Activated CD4-positive, CD25-positive, alpha-beta regulatory T cell treated with anti-CD3 and anti-CD28 coated beads, Interleukin-2, amount 50 U/mL, for 16 hours (primary cell): ENCODE measurements at places on chromosomes 6 and 20.

DNA sequence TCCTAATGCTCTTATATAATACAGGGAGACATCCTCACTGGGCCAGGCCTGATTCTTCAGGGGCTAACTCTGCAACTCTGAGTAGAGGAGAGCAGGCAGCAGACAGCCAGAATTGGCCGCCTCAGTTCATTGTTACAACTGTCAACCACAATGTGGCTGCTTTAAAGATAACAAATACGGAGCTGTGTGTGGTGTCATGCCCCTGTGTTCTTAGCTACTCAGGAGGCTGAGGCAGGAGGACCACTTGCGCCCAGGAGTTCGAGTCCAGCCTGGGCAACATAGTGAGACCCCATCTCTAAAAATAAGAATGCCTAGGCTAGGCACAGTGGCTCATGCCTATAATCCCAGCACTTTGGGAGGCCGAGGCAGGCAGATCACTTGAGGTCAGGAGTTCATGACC, 34.3 kb downstream of the CEP250 start:
- DNase-seq, result no peak

DNA sequence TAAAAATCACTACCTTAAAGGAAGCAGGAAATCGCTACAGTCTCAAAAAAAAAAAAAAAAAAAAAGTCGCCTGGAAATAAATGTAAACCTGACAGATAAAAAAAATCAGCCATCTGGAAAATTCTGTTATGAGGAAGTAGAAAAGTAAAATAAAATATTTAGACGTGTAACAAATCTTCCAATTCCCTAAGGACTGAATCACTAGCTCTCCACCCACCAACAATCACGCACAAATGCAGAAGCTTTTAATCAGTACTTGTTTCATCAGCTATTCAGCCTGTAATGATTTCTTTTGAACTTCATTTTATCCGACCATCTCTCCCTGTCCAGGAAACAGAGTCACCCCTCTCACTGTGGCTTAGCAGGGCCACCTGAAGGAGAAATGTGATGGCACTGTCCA, 59.0 kb downstream of the SLC23A2 start:
- DNase-seq, result no peak

- no peak for DNase-seq
These were observed 73.0 kb upstream of the OPRM1 start for GRCh38 chr6:153966001-153966400.

GRCh38 chr6:46972531-46972930, 50.8 kb upstream of the ADGRF5 start:
- no peak for DNase-seq

GRCh38 chr6:166752097-166752496, 125.0 kb upstream of the RPS6KA2 start:
- DNase-seq, result no peak

- no peak for DNase-seq
These were observed 24.2 kb downstream of the TFAP2A start for GRCh38 chr6:10390495-10391298.

- no peak for DNase-seq
These were observed 87.8 kb downstream of the L3MBTL3 start for GRCh38 chr6:130105996-130106704.

GRCh38 chr6:158717341-158718330, 67.8 kb downstream of the SYTL3 start:
- DNase-seq, result no peak

DNA sequence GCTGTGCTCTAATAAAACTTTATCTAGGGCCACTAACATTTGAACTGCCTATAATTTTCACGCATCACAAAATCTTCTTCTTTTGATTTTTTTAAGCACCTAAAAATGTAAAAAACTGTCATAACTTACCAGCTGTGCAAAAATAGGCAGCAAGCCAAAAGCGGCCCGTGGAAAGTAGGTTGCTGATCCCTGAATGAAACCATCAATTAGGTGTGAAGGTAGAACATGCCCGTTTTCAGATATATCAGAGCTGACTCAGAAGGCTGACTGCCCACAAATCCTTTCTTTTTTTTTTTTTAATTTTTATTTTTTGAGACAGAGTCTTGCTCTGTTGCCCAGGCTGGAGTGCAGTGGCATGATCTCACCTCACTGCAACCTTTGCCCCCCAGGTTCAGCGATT, 4.9 kb upstream of the IPCEF1 start:
- DNase-seq, result no peak

- DNase-seq, result no peak
These were observed 57.4 kb downstream of the GJA10 start for GRCh38 chr6:89951574-89952104.

- no peak for DNase-seq
These were observed 46.2 kb upstream of the SDHAF4 start for GRCh38 chr6:70520575-70520974.

GRCh38 chr6:170259278-170259677, 31.6 kb downstream of the DLL1 start:
- no peak for DNase-seq

DNA sequence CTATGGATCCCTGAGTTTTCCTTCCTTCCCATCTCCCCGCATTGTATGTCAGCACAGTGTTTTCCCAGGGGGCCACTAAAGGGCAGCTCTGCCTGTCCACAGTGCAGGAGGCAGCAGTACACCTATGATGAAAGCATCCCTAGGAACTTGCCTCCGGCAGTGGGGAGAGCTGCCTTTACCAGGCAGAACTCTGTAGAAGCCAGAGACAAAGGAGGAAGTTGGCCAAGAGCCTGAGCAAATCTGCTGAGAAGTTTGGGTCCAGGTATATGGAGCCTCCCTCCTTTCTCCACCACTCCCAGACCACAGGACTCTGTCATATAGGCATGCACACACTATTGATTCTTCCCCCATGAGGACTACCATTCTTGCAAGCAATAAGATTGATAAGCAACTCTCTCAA, 282.7 kb downstream of the TBC1D7 start:
- DNase-seq, result no peak

DNA sequence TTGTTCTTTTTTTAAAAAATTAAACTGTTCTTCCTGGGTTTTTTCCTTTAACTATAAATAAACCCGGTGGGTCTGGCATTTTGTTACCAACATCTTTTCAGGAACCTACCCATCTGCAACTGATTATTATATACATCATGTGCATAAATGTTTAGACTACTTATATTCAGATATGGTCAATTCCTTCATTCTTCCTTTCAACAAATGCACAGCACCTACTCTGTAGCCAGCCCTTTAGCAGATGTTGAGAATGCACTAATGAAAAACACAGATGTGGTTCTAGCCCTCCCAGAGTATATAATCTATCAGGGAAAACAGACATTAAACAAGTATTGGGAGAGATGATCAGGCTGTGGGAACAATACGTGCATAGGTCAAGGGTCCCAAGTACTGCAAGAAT, 237.1 kb downstream of the UST start:
- DNase-seq, result no peak

- no peak for DNase-seq
These were observed 233.8 kb upstream of the SUPT3H start for GRCh38 chr6:45611491-45611890.

- no peak for DNase-seq
These were observed 12.9 kb upstream of the TBC1D22B start for GRCh38 chr6:37244430-37245310.

GRCh38 chr6:76681781-76682180, 609.3 kb upstream of the IMPG1 start:
- no peak for DNase-seq

- no peak for DNase-seq
These were observed 395.8 kb downstream of the CD109 start for GRCh38 chr6:74091794-74092157.

- no peak for DNase-seq
These were observed 40.7 kb downstream of the PREX1 start for GRCh38 chr20:48786951-48787705.

GRCh38 chr6:67131827-67132226, 1424.8 kb upstream of the EYS start:
- DNase-seq, result no peak

- DNase-seq, result no peak
These were observed 128.2 kb upstream of the LAMA2 start for GRCh38 chr6:128754658-128755256.

GRCh38 chr20:52062452-52063209, 128.9 kb downstream of the ZFP64 start:
- no peak for DNase-seq

DNA sequence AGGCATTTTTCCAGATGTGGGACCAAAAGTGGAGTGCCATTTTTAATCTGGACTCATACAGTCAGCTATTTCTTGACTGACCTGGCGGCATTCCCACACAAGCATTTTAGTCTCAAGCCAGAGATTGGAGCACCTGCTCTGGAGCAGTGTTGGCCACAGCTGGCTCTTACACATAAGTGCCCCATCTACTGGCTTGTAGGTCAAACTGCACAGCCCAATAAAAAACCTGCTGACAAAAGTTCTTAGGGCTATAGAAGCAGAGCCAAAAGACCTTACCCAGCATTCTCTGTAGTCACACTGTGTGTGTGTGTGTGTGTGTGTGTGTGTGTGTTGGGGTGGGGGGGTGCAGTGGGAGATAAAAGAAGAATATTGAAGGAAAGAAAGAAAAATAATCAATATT, 38.6 kb upstream of the SENP6 start:
- no peak for DNase-seq

DNA sequence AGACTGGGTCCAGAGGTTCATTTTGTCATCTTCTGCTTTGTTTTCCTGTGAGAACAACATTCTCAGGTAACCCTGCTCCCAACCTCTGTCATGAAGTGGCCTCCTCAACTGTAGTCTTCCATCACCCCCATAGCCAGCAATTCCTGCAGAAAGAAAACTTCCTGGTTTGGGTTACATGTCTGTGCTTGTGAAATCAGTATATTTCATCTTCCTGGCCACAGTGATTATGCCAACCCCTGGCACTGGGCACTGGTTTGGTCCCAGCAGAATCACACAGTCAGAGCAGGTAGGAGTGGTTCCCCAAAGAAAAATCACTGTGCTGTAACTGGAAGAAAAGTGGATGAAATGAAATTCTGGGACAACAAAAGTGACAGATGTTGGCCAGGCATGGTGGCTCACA, 52.5 kb downstream of the CRYBG1 start:
- no peak for DNase-seq

DNA sequence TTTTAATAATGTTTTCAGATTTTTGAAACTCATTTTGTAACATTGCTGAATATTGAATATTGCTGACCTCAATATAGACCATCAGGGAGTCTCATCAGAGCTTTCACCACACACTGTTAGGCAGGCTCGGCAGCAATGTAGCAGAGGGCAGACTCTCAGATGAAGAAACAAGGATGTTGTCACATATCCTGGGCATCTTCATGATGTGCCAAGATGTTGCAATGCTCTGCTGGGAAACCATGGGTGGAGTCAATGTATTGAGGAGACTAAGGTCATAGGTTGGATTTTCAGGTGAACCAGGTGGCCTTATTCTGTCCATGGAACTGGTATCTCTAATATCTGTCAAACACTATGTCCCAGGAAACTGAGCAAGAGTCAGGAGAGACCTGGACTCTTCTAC, 27.3 kb downstream of the NR2E1 start:
- no peak for DNase-seq
